ENCODE measurements at places on chromosomes 4 and X.
A peak's percentile ranks its signal among the peaks of the same experiment; 100 is the strongest.

DNA sequence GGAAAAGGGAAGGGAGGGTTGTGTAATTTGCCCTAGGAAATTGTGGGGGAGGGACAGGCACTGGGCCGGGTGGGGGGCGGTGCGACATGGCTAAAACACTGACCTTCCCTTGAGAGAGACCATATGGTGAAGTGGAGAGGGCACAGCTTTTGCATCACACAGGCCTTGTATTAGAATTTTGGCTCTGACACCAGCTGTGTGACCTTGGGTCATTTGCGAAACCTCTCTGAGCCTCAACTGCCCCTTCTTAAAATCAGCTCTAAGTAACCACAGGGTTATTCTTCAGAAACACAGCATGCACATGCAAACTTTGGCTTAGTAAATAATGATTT lies 25.8 kb downstream of the PDGFRA start:
- no peak for DNase-seq

DNA sequence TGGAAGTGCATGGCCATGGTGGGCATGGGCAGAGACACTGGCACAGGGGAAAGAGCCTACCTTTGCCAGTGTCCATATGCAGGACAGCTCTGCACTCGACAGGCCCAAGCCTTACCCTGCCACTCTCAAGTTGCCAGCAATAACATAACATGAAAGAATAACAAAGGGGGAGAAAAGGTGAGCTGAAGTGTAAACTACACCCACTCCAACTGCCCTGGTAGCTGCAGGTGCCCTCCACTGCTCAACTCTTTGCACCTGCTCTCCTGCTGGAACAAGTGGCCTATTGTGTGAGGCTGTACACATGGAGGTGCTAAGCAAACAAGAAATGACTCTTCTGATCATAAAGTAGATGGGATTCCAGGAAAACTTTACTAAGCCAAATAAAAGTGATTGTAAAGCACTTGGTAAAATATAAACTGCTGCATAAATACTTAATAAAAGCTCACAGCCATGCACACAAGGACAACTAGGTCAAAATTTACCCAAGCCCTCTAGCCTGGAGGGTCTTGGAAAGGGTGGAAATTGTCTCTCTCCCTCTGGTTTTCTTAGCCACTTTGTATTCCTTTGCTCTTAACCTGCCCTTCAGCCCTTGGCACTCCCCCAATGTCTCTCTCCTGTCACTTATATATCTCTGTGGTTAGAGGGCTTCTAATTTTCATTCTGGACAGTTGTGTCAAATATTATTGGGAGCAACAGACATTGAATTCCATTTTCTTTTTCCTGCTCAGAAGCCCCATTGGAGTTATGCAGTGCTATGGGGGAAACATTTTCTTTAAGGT lies 261.2 kb upstream of the GPC4 start:
- no peak for DNase-seq

DNA sequence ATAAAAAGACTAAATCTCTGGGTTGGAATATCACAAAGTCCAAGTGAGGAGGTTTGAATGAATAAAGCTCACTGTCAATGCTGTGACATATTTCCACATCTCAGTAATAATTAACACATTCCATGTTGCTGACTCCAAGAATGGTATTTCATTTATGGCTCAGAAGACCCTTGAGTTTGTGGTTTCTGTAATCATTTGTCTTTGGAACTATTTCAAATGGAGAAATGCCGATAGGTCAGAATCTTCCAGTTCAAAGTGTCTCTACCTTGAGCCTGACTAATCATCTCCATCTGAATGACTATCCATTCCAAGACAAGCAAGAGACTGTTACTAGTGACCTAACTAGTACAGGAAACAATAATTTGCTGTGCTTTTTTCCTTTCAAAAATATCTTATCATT lies 24.2 kb upstream of the SLC2A9 start:
- DNase-seq: no peak

- DNase-seq: no peak
Measured at GRCh38 chr4:30610361-30610760, 109.8 kb upstream of the PCDH7 start.

DNA sequence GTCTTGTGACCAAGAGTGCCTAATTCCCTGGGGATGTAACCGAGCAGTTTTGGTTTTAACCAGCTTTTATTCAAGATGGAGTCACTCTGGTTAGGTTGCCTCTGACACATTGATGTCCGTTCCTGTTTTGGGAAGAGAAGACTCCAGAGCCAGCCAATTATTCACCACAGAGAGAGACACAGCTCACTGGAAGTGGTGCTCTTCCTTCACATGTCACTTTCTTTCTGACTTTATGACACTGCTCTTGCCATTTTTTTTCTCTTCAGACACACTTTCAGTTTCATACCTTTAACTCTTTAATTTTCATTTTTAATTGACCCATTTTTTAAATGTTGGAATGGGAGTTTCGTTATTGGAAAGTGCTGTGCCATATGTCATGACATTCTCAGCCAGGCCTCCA lies 418.4 kb upstream of the FSTL5 start:
- no peak for DNase-seq

GRCh38 chr4:156291317-156291716 lies 337.7 kb upstream of the CTSO start:
- no peak for DNase-seq

DNA sequence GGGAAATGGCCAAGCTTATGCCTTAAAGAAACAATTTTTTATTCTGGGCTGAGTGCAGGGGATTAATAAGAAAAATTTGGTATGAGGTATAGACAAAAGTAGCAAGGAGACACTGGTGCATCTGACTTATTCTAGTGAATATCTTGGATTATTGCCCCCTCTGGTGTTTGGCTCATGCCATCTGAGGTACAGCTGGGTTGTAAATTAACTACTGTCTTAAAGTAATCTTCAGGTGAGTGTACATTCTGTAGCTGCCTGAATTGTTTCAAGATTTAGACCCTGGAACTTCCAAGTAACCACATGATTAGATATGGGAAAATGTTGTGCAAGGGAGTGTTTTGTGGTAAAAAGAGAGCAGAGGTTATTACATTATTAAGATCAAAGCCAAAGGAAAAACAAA lies 988.7 kb downstream of the FAM133A start:
- no peak for DNase-seq

- no peak for DNase-seq
Measured at GRCh38 chrX:119654112-119654531, 38.8 kb downstream of the SEPTIN6 start.

DNA sequence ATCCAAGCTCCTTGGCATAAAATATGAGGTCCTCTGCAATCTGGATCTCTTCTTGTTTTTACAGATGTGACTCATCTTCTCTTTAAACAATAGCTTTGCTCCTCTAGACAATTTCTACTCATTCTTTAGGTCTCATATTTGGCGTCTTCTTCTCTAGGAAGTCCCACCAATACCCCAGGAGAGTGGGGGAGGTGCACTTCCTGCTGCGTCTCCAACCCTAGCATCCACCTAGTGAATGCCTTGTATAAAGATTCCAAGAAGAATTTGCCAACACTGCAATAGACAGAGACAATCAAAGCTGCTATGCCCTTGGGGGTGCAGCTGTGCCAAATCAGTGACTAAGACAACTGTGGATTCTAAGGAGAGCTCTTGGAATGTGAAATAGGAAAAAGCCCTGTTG lies 45.7 kb upstream of the SLC10A7 start:
- no peak for DNase-seq

DNA sequence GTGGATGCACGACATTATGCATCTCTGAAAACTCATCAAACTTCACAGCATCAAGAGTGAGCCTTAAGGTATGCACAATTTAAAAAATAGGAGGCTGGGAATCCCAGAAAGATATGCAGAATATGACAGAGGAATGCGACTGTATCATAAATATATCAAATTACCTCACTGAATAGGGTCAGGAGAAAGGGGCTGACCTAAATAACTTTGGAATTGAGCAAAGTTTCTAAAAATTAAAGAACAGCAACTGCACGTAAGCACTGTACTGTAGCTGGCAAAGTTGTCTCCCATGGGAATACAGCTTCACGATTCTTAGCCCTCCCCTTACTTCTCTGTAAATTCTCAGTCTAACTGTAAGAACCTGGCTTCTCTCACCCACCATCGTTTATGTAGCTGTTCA lies 397.4 kb upstream of the ZFP42 start:
- DNase-seq: no peak

GRCh38 chr4:176277162-176277904 lies 8.3 kb upstream of the ASB5 start:
- DNase-seq: peak; percentile 7

DNA sequence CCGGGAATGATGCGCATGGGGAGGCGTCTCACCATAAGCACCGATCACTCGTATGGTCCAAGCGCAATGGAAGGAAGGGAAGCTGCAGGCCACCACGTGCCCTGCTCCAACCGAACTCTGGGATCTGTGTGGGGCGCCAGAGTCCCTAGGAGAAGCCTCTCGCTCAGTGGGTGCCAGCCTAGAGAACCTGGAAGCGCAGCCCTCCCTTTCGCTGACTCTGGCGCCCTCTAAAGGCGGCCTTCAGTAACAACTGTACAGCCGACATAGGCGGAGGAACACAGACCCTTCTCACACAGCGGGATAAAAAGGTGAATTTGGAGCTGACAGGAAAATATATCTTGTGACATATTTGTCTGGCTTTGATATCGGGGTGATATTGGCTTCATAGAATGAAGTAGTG lies 76.0 kb downstream of the INTS6L start:
- DNase-seq: peak; percentile 46

GRCh38 chr4:152075253-152075928 lies 314.6 kb upstream of the GATB start:
- no peak for DNase-seq

DNA sequence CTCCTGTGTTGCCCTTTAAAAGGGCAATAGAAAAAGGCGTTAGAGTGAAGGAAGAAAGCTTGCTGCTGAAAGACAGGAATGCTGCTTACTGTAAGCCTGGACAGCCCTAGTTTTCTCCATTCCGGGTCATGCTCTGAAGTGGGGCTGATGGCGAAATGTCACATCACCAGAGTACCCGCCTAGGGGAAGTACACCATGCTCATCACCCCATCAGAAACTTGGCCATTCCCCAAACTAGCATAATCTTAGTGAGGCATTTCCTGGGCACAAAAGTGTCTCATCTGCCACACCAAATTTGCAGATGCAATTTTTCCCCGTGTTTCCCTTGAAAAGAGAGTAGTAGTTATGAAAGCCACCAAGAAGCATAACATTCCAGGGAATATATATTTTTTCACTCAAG lies 47.8 kb upstream of the CAMK2D start:
- DNase-seq: no peak

DNA sequence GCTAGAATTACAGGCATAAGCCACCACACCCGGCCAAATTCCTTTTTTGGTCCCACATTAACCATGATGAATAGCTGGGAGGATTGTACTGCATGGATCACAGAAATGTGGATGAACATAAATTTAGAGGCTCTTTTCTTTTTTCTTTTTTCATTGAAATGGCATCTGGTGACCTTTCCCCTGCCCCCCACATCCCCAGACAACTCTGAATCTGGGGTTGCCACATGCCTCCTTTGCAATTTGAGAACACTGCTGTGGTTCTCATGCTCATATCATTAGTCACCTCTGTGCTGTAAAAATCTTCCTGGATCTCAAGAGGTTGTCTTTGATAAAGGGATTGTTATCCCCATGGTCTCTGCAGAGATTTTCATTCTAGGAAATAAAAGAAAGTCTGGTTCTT lies 22.8 kb upstream of the FMR1NB start:
- no peak for DNase-seq

- DNase-seq: no peak
Measured at GRCh38 chrX:101287402-101287801, 3.7 kb downstream of the TAF7L start.

GRCh38 chr4:17717301-17717700 lies 64.1 kb downstream of the FAM184B start:
- no peak for DNase-seq

All from activated naive CD4-positive, alpha-beta T cell treated with anti-CD3 and anti-CD28 coated beads, Interleukin-2, amount 50 U/mL, for 72 hours (primary cell).